Tibial nerve (tissue), 4 donors: ENCODE measurements at places on chromosomes 2 and 18. TPM values are rescaled to one million over a fixed set of nuclear protein-coding genes. Genes with fewer than 3 reads are reported as not detected.

DNA sequence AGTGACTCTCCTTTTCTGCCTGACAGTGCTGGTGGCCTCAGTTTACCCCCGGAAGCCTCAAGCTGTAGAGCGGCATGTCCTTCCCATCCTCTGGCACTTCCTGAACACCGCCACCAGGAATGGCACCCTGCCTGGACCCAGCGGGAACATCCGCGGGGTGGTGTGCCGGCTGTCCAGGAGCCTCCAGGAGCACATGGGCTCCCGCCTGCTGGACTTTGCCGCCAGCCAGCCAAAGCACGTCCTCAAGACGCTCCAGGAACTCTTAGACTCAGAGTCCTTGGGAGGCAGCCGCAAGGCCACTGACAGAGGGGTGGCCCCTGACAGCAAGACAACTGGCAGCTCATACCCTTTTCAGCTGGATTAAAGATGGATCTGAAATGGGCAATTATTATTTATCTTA lies 22.6 kb downstream of the PCARE start:
- no peaks in the 10 kb centered on the region for H3K36me3 ChIP-seq
- no peak overlapping the region for H3K4me3 ChIP-seq
- H3K4me1 ChIP-seq: no peaks in the 10 kb centered on the region

Gene MEIS1
- total RNA-seq: 18.4 TPM

Gene IL1A
- total RNA-seq: not detected

Gene KATNAL2
- 11.7 TPM for total RNA-seq

- H3K4me1 ChIP-seq: no peaks in the 10 kb centered on the region
- no peaks in the 10 kb centered on the region for H3K36me3 ChIP-seq
- H3K27me3 ChIP-seq: no peaks in the 10 kb centered on the region
- no peak overlapping the region for H3K27ac ChIP-seq
- H3K4me3 ChIP-seq: no peak overlapping the region
Measured at GRCh38 chr2:43874776-43875451, 36.1 kb downstream of the ABCG8 start.

GRCh38 chr2:202583709-202584219 lies 51.0 kb upstream of the FAM117B start:
- no peaks in the 10 kb centered on the region for H3K27me3 ChIP-seq
- H3K4me3 ChIP-seq: no peak overlapping the region
- DNase-seq: no peak
- peaks cover 2% of the 10 kb centered on the region for H3K4me1 ChIP-seq

- no peak for DNase-seq
- no peak overlapping the region for H3K27ac ChIP-seq
- H3K4me3 ChIP-seq: no peak overlapping the region
Measured at GRCh38 chr2:79100285-79100684, 12.5 kb upstream of the REG1B start.

Gene COBLL1
- total RNA-seq: 190 TPM

Gene PAX8
- total RNA-seq: 11.4 TPM

Gene LAMA1
- total RNA-seq: 2.4 TPM

GRCh38 chr2:56017784-56018183 lies 94.2 kb upstream of the EFEMP1 start:
- H3K27ac ChIP-seq: no peak overlapping the region
- DNase-seq: no peak
- H3K4me1 ChIP-seq: no peaks in the 10 kb centered on the region
- no peak overlapping the region for H3K4me3 ChIP-seq
- H3K27me3 ChIP-seq: no peaks in the 10 kb centered on the region

GRCh38 chr2:190313880-190314279 lies 5.7 kb downstream of the HIBCH start:
- no peak overlapping the region for H3K27ac ChIP-seq
- H3K4me3 ChIP-seq: no peak overlapping the region
- peaks cover 47% of the 10 kb centered on the region for H3K4me1 ChIP-seq
- no peak for DNase-seq
- H3K36me3 ChIP-seq: no peaks in the 10 kb centered on the region

- DNase-seq: no peak
- H3K27me3 ChIP-seq: no peaks in the 10 kb centered on the region
- no peak overlapping the region for H3K4me3 ChIP-seq
- no peak overlapping the region for H3K27ac ChIP-seq
Measured at GRCh38 chr18:25121442-25121841, 230.5 kb downstream of the ZNF521 start.

DNA sequence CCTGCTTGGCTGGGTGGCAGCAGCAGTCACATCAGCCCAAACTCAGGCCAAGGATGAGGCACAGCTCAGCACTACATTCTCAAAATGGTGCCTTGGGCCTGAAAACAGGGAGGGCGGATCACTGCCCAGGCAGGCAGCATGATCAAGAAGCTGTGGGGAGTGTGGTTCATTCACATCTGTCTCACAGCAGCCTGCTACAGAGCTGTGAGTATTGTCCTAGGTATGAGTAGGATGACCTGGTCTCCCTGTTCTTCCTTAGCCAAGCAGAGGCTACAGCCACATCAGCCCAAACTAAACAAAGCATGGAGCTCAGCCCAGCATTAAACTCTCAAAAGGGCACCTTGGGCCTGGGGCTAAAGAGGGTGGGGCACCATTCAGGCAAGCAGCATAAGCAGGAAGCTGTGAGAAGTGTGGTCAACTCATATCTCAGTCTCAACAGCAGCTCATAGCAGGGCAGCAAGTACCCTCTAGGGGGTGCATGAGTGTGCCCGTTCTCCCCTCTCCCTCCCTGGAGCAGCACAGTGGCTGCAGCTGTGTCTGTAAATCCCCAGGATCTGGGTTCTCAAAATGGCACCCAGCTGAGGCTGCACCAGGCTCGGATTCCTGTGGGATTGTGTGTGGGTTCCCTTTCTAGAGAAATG lies 139.6 kb downstream of the TRABD2A start:
- no peaks in the 10 kb centered on the region for H3K4me1 ChIP-seq
- no peaks in the 10 kb centered on the region for H3K36me3 ChIP-seq
- H3K27me3 ChIP-seq: no peaks in the 10 kb centered on the region
- H3K4me3 ChIP-seq: no peak overlapping the region

Gene OR6B2
- 2.8 TPM for total RNA-seq

Gene RAMP1
- total RNA-seq: 83.0 TPM

DNA sequence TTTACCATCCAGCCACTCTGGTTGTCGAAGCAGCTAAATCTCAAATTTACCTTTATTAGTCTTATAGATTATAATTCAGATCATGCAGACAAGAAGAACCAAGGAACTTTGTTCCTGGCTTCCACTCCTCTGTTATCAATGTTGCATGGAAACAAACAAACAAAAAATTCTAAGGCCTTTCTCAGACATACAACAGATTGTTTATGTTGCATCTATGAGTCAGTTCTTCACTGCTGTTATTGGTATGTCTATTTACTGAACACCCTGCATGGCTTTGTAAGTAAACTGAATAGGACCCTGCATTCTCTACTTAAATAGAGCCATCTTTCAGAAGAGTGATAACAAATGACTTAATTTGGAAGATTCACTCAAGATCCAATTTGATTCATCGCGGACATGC lies 1.6 kb upstream of the ANKRD44 start:
- no peaks in the 10 kb centered on the region for H3K27me3 ChIP-seq
- no peak overlapping the region for H3K4me3 ChIP-seq
- no peaks in the 10 kb centered on the region for H3K36me3 ChIP-seq
- H3K27ac ChIP-seq: no peak overlapping the region

DNA sequence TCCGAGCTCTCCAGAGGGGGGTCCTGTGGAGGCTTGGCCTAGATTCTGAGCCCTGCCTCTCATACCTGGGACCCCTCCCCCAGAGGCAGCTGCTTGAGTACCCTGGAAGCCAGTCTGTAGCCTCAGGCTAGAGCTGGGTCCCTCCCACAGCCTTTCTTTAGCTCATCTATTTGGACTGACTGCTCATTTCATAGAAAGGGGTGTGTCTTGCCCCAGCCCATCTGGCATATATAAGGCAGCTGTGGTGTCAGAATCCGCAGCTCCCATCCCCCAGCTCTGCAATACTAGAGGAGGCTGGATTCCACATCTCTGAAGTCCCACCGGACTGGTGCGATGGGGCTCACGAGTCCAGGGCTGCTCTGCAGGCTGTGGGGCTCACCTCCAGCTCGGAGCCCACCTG lies 26.1 kb downstream of the MPHOSPH10 start:
- DNase-seq: no peak
- no peaks in the 10 kb centered on the region for H3K36me3 ChIP-seq
- H3K27me3 ChIP-seq: no peaks in the 10 kb centered on the region
- no peak overlapping the region for H3K27ac ChIP-seq
- H3K4me3 ChIP-seq: no peak overlapping the region
